ENCODE measurements at places on chromosomes 11 and 22.

DNA sequence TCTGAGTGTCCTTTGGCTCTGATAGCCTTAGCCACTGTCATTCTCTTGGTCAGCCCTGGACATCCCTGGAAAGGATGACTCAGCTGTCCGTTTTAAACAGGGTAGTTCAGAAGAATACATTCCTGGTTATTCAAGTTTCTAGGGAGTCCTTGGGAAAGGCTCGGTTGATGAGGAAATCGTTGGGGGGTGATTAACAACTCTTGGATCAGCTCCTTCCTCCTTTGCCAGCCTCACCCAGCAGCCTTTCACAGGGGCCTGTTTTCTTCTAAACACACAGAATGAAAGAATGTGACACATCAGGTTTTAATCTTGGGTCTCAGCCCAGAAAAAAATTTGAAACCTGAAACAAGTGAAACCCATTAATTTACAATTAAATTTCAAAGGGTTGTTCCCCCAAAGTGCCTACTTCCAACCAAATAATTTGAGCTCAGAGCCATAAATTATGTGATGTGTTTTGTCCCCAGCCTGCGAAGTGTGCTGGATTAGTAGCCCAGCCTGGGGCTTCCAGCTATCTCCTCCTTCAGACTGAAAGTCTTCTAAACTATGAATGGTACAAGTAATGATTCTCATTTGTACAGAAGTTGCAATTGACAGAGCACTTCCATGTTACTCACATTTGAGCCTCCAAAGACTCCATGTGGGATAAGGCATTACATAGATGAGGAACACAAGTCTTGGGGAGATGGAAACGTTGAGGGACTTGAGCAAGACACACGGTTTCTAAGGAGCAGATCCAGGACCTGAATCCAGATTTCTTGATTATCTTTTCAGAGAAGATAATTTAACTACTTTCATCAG, 19.3 kb upstream of the MRGPRX2 start:
- DNase-seq = no peak

GRCh38 chr11:70378506-70379134, 19.7 kb upstream of the CTTN start:
- no peak for DNase-seq

GRCh38 chr11:60926500-60926899, 2.2 kb downstream of the TMEM132A start:
- no peak for DNase-seq

- no peak for DNase-seq
These were observed 38.1 kb upstream of the POU2AF1 start for GRCh38 chr11:111417011-111417765.

- no peak for DNase-seq
These were observed 152.6 kb upstream of the DDI1 start for GRCh38 chr11:103883856-103884255.

- no peak for DNase-seq
These were observed 4.6 kb upstream of the CCDC188 start for GRCh38 chr22:20155330-20156041.

DNA sequence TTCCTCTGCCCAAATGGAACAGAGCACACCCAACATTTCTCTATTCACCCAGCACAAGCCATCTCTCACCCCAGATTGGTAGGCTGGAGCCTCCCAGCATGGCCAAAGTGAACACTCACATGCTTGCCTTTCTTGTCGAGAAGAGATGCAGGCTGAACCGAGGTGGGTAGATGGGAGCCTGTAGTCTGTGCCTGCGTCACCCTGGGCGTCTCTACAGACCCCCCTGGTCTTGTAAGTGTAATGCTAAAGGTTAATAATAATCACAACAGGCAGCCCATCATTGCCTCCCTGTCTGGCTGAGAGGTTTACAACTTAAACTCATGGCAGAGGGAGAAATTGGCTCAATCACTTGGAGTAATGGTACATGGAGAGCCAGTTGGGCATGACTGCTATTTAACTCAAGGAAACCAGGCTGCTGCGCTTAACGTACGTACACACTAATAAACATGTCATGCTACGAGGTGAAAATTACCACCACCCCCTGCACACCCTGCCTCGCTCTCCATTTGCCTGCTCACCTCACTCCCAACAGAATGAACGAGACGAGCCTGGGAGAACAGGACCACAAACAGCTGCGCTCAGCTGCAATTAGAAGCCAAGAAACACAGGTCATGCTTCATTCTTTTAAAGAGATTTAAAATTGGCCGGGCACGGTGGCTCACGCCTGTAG, 9.1 kb upstream of the ZBTB16 start:
- DNase-seq = no peak

DNA sequence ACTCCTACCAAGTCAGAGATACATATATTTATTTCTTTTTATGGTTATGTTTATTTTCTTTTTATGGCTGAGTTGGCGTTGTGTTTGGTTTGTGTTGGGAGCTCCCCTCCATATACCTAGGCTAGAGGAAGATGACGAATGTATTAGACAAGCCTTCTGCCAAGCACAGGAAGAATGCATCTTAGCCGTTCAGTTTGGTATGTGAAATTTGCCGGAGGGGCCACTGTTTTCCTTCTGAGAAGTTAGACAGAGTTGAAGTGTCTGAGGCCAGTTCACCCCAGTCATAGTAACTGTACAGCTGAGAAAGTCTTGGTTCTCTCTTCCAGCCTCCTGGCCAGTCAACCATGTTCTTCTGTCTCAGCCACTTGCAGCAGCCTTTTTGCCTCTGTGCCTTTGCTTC, 29.8 kb downstream of the TEAD1 start:
- DNase-seq = no peak

DNA sequence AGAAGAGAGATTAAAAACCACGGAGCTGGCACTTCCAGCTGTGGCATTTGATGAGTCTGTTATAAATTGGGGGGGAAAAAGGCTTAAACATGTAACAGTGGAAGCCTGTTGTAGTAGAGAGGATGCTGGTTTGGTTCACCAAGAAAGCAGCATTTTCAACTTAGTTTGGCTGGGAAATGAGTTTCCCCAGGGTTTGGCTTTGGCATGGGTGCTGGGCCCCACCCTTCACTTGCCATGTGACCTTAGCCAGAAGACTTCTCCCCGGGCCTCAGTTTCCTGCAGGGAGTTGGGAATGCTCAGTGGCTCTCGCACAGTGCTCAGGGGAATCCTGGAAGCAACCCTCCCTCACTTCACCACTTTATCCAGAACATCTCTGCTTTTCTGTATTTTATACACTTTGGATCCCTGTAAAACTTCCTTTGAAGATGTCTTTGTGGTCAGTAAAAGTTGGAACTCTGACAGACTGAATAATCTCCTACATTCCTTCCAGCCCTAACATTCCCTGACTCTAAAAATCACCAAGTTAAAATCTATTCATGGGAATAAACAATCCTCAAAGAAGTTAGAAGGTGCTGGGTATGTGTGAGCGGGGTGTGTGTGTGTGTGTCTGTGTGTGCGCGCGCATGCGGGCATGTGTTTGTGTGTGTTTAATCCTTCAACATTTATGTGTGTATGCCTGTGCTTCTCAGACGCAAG, 166.0 kb downstream of the TENM4 start:
- no peak for DNase-seq

GRCh38 chr22:19105456-19105855, 16.8 kb downstream of the DGCR2 start:
- DNase-seq = no peak

DNA sequence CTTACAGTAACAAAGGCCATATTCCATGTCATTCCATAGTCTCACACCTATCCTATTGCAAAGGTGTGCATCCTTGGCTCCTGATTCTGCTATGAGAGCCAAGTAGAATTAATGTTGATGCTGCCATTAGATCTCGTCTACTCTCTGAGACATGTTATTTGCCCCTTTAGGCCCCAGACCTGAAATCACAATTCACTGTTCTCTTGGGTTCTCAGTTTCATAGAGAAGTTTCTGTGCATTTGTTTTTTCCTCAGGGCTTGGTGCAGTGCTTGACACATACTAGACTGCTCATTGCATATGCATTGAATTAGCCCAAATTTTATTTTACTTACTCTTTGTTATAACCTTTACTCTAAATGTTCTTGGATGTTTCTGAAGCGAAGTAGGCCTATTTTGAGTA, 265.7 kb downstream of the JRKL start:
- DNase-seq = no peak

GRCh38 chr11:130740819-130741218, 175.5 kb downstream of the SNX19 start:
- DNase-seq = no peak

DNA sequence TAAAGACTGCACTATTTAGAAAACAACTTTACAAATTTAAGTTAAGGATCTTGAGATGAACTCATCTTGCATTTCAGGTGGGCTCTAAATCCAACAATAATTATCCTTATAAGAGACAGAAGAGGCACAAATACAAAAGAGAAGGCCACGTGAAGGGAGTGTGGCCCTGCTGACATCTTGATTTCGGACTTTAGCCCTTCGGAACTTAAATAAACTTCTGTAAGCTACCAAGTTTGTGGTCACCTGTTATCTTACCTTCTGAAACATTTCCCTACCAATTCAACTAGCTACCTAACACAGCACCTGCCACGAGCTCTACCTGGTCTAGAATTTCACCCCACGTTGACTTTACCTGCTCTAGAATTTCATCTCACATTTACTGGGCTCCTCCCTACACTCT, 42.9 kb upstream of the ARHGAP32 start:
- DNase-seq = no peak

GRCh38 chr22:39251762-39252460, 7.1 kb upstream of the PDGFB start:
- DNase-seq = no peak

GRCh38 chr11:122978299-122978620, 3.4 kb downstream of the BSX start:
- no peak for DNase-seq

GRCh38 chr11:121429556-121429955, 22.6 kb upstream of the SORL1 start:
- no peak for DNase-seq

- no peak for DNase-seq
These were observed 3899.1 kb upstream of the OR11H1 start for GRCh38 chr22:11628651-11629511.

GRCh38 chr11:110297726-110298300, 1.4 kb upstream of the RDX start:
- no peak for DNase-seq

DNA sequence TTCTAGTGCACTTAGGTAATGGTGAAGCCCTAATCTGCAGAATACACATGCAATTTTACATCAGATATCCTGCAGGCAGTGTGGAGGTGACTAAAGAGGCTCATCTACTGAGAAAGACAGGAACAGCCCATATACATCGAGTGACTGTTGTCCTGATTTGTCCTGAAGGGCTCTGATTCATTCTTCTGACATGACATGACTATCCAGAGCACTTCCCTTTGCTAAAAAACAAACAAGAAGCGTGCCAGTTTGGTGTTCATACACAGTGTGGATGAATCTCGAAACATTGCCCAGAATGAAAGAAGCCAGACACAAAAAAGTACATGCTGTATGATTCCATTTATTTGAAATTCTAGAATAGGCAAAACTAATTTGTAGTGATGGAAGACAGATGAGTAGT, 48.0 kb upstream of the AMPD3 start:
- no peak for DNase-seq

GRCh38 chr22:32175683-32176644, 16.9 kb upstream of the C22orf42 start:
- DNase-seq = no peak

DNA sequence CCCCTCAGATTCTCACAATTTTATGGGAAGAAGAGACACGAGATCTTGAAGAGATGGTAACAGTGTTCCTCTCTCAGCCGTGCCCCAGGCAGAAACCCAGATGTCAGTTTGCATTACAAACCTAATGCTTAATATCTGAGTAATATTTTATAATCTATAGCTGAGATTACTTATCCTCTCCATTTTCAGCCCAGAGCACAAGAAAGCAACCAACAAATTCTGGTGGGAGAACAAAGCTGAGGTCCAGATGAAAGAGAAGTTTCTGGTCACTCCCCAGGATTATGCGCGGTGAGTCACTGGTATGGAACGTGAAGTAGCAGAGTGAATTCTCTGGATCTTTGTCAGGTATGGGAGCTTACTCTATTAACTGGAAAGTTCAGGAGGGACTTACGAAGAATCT, 884 bp downstream of the CENATAC start:
- DNase-seq = no peak

DNA sequence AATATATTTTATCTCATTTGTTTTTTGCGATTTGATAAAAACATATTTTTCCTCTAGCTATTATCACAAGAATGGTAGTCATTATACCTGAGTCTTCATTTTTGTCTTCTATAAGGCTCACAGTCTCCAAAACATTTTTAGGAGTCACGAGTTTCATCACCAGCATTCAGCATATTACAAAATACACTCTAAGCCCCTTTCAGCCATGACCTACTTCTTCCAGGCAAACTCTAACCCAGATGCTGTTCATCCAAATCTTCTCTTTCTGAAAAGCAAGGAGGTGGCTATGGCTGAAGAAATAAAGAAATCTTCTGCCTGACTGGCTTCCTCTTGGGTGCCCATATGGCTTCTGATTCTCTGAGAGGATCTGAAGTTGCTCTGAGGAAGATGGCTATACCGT, 35.7 kb upstream of the USP47 start:
- no peak for DNase-seq

DNA sequence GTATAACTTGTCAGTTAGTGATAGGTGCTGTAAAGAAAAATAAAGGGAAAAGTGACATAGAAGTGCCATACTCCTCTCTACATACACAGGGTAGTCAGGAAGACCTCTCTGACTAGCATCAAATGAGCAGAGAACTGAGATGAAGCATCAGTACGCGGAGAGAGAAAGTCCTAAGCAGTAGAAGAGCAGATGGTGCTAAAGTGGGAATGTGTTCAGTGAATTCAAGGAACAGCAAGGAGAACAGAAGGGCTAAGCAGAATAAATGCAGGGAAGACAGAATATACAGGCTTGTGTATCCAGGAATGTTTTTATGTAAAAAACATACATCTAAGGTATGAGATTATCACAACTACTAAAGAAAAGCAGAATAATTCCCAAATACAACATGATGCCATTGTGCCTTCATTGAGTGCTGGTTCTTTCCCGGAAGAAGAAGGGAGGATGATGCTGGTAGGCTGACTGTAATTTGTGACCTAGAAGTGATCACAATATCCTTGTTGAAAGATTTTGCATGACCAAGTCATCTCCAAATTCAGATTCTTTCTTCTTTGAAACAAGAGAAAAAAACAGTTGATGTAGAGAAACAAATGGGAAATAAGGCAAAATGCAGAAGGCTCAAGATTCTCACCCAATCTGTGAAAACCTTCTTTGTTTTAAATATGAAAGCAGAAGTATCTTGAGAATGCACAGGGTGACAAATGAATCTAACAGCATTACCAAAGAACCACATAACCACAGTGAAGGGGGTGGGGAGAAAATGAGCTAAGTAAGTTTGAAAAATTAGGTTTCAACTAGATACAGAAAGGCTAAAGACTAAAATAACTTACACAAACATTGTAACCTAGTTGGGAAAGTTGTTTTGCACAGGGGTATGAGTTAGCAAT, 20.5 kb downstream of the MRE11 start:
- DNase-seq = peak; percentile 18

GRCh38 chr22:37376643-37377042, 50.6 kb downstream of the ELFN2 start:
- no peak for DNase-seq

GRCh38 chr11:102831489-102832440, 11.6 kb downstream of the MMP3 start:
- DNase-seq = no peak
